ENCODE measurements at places on chromosomes 16 and 17.

- peak; percentile 98 for DNase-seq
Measured at GRCh38 chr17:34252444-34253138, 2.5 kb upstream of the CCL2 start.

GRCh38 chr16:12061336-12062055, 85.0 kb downstream of the SNX29 start:
- DNase-seq: peak; percentile 91

GRCh38 chr17:64778240-64779097, 116.4 kb upstream of the SMURF2 start:
- DNase-seq: peak; percentile 36

DNA sequence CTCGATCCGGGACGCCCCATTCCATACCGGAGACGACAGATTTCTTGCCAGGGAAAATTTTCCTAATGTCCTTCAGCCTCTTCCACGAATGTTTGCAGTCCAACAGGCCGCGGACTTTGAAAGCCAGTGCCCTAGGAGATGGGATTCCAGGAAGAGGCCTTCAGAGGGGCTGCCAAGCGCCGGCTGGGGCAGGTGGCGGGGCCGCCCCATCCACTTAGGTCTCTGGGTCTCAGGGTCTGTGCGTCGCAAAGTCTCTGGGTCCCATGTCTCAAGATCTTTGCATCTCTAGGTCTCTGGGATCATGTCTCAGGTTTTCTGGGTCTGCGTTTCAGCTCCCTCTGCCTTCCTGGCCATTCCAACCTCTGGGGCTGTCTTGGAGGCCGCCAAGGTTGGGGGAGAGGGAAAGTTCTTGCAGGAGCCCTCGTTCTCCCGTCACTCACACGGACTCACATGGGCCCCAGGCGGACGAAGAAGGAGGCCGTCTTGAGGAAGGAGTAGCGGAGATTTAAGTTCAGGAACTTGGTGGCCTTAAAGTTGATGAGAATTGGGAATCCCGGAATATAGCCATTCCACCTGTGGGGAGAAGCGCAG, 7.2 kb downstream of the ALOX12B start:
- DNase-seq: no peak

DNA sequence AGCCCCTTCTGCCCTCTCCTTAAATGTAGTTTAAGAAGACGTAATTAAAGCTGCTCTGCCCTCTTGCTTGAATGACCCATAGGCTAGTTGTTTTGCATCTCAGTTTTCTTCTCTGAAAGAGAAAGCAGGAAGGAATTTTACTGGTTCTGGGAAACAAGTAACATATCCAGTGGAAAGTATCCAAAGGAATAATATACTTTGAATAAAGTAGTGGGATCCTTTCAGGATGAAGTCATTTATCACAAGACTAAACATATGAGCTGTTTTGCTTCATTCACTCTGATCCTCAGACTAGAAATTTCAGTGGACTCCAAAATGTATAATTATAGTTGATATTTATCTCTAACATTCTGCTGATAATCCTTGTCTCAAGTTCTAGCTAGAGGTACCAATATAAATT, 1297.6 kb upstream of the GOT2 start:
- DNase-seq: no peak

DNA sequence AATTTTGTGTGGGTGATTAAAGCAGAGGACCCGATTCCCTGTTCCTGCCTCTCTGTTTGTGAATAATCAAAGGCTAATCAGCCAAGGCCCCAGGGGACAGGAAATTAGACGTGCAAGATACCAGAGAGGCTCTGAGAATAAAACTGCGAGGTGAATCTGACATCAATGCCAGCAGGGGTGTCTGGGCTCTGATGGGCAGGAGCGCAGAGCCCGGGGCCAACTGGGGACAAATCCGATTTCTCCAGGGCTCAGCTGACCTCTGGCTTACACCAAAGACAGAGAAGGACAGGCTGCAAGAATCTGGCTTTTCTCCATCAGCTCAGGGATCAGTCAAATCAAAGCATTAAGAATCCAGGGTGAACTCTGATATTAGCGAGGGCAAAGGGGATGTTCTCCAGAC, 174.3 kb downstream of the XYLT1 start:
- DNase-seq: no peak

GRCh38 chr17:36937001-36937958, at the start of gene LHX1:
Gene LHX1 (plus strand): TSS chr17:36937475. CDS start chr17:36938198, 723 bp downstream.
- no peak for DNase-seq

DNA sequence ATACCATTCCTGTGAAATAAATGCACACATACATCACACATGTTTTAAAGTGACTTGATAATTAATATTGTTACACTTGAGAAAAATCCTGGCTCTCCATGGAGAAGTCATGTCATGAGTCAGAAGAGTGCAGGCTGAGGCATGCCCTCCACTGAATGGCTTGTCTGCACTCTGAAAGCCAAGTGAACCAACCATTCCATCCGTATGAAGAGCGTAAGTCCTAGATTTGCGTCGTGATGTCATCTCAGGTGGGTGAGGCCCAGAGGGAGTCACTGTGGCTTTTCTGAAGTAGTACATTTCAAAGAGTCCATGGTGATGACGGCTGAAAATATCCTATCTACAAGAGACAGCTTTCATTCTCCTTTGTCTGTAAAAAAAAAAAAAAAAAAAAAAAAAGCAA, 83.5 kb upstream of the IRX5 start:
- peak; percentile 75 for DNase-seq

DNA sequence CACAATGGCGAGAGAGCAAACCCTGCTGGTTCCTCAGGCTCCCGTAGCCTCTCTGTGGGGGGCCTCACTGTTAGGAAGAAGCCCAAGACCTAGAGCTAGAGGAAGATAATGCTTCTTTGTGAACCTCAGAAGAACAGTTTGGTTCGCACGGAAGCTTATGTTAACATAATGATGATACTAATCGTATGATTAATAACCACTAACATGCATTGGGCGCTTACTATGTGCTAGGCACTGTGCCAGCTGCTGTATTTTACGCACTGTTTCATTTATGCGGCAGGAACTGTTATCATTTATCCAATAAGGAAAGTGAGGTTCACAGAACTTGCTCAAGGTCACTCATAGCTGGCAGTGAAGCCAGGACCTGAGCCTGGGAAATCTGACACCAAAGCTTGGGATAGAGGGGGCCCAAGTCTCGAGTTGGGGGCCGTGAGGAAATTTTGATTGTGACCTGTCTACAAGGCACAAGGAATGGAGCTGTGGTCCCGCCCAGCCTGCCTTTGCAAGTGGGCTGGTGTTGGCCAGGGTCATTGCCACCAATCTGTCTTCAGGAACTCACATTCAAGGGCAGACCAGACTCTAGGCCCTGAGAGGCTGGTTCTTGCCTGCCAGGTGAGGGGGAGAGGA, 6.8 kb downstream of the PRCD start:
- DNase-seq: peak; percentile 84

DNA sequence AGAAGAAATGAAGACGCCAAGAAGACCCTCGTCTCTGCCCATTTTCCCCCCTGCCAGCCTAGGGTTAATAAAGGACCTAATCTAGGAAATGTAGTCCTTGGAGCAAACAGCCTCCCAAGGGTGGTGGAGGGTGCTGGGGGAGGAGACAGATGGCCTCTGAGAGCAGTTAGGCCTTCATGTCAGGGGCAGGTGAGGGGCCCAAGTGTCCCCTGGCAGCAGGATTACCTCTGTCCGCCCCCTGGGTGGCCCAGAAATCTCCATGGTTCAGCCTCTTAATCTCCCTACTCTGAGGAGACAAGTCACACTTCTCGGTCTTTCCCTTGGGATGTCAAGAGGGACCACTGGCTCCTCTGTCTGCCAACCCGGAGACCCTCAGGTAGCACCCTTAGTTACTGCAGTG, 365.4 kb upstream of the TNRC6C start:
- no peak for DNase-seq

DNA sequence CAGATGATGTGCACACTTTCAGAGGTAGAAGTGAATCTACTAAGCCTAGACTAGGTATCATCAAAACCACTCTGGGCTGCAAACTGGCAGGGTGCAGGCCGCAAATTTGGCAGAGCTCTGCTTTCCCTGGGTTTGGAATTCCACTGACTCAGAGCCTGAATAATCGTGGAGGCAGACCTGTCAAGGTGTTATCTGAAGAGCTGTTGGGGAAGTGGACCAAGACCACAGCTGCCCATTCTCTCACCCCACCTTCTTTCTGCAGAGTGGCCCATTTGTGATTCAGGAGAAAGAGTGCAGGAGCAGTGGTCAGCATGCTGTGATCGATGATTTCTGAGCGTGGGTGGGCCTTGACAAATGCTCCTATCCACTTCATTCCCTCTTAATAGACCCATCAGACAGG, 45.8 kb upstream of the CBLN1 start:
- no peak for DNase-seq

GRCh38 chr16:51968749-51969148, 578.2 kb downstream of the TOX3 start:
- no peak for DNase-seq
